ENCODE measurements at places on chromosomes 4 and X.

- DNase-seq, result no peak
These were observed 25.1 kb upstream of the ANKRD50 start for GRCh38 chr4:124737619-124738018.

GRCh38 chr4:23006756-23007155 lies 314.0 kb downstream of the GBA3 start:
- DNase-seq, result no peak

DNA sequence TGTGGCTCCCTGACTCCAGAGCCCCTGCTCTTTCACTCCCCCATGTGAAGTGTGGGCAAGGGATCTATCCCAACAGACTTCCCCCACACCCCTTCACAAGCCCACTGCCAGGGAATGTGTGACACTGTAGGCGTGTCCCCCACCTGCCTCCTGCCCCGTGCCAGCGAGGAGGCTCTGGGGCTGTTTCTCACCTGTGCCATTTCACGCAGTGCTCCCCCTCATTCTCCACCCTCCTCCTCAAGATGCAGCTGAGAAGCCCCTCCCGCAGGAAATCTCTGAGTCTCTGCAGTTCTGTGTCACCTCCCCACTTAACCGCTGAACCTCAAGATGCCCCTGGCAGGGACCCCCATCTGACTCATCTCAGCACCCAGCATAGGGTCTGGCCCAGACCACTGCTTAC lies 5.4 kb downstream of the MAN2B2 start:
- no peak for DNase-seq

- DNase-seq, result no peak
These were observed 3.9 kb downstream of the SHISA3 start for GRCh38 chr4:42401171-42401570.

DNA sequence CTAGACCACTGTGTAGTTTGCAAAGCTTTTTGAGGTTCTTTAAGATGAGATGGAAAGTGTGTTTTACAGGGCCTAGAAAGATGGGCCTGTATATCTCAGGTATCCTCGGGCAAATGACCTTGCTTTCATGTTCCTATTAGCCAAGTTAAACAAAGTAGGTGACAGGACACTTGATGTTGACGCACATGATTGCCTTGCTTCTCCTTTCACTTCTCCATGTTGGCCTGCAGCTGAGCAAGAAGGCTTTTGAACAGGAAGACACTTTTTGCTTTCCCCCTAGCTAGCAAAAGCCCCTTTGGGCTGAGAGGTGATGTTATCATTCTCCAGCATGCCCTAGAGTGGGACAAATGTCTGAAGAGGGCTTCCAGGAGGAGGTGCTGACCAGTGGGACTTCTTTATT lies 202.1 kb downstream of the GPC3 start:
- no peak for DNase-seq

- DNase-seq, result no peak
These were observed 450.8 kb upstream of the BOD1L1 start for GRCh38 chr4:14078326-14078725.

DNA sequence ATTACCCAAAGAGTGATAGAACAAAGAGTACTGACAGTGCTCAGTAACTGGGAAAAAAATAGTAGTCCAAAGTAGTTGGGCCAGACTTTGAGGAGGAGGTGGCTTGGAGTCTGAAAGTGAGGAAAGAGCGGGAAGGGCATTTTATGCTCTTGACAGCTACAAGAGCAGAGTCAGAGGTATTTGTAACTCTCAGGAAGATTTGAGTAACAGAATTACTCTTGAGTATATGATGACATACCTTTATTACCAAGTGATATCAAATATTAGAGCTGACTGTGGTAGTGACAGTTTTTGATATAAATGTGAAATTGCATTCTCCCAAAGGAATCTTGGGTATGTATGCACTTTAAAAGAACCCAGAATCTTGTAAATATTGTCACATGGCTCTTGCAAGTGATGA lies 2.2 kb downstream of the SLAIN2 start:
- no peak for DNase-seq

DNA sequence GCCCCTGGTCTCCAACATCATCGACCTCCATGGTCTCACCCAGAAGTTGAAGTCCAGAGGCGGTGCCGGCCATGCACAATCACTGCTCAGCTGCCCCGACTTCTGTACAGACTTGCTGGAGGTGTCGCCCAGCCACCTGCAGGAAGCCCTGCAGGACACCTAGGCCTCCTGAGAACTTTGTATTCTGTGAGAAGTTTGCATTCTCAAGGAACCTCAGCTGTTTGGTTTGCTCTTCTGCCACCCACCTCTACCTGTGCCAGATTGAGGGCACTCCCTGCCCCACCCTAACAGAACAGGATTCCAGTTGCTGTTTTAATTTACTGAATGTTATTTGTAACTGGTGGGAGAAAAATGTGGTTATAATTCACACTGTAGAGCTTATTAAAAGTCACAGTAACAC lies 46.8 kb downstream of the TRIM61 start:
- DNase-seq, result no peak

DNA sequence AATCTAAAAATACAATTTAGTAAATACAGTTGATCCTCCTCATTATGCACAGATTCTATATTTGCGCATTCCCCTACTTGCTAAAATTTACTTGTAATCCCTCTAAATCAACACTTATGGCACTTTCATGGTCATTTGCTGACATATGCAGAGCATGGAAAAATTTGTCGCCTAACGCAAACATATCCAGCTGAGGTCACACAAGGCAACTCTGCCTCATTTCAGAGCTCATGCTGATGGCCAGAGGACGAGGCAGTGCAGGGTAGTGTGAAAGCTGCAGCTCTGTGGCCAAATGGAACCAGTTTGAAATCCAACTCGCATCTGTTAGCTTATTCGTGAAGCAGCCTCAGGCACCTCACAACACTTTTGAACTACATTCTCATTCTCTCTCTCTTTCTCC lies 39.7 kb upstream of the KLHL2 start:
- DNase-seq, result no peak

Data from activated CD8-positive, alpha-beta memory T cell treated with anti-CD3 and anti-CD28 coated beads for 1 hour (primary cell).